Globus pallidus (tissue), 1 donor: ENCODE measurements at places on chromosomes 7 and 10.

DNA sequence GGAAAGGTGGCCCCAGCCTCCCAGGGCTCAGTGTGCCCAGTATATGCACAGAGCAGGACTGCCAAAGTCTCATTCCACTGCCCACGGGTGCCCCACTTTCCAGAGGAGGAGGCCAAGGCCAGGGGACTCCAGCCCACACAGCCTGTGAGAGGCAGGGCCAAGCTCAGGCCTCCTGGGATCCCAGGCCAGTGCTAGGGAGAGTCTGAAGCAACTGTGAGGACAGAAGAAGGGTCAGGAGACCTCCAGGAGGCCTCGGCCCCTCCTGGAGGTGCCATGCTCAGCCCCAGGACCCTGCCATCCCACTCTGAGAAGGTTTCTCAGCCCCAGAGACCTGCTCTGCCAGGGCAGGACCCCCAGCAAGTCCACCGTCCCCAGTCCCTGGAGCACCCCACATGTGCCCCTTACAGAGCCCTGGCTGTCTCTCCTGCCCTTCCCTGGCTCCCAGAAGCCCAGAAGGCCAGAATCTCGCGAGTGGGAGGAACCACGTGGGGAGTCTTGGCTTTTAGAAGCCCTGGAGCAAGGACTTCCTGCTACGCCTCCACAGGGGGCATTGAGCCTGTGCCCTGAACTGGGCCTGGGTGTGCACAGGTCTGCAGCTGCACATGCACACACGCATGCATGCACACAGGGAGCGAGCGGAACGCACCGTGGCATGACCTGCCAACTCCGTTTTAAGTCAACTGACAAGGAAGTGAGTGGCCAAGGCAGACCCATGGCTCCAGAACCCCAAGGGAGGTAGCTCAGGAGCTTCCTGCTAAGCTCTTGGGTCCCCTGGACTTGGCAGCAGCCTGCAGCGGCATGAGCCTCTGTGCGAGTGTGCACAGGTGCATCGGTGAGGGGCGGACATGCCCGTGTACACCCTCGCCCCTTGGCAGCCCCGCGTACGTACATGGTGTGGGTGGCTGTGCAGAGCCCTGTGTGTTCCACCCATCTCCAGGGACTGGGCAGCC, 33.6 kb downstream of the ZCCHC24 start:
- no peak for DNase-seq

- DNase-seq, result peak; percentile 45
These were observed 47.4 kb downstream of the ORC5 start for GRCh38 chr7:104160375-104160774.

GRCh38 chr10:78869508-78870454, 199.0 kb upstream of the ZMIZ1 start:
- DNase-seq, result no peak

GRCh38 chr7:79180533-79180932, 272.9 kb downstream of the MAGI2 start:
- no peak for DNase-seq

DNA sequence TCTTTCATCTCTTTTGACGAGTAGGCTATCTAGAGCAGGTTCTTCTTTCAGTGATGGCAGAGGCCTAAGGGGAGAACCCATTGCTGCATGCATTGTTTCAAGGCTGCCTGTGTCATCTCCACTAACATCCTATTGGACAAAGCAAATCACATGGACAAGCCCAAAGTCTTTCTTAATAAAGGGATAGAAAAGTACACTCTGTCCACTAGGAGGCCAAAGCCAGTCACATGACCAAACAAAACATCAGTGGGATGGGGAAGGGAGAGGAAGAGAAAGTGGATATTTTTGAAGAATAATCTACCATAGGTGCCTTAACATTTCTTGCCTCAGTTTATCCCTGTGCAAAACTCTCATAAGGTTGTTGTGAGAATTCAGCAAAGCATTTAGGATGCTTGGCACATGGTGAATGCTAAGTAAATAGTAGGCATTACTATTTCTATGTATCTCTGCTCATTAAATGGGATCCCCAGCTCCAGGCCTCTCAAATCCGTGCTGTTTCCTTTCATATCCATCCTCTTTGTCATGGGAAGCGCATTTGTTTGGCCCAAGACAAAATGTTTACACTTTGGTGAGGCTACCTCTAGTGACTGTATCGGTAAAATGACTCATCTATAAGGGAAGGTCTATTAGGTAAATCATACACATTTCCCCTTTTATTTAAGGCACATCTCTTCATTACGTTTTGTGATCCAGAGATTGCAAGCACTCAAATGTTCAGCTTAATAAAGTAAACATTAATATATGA, 16.7 kb upstream of the CADPS2 start:
- no peak for DNase-seq

GRCh38 chr10:21130108-21130507, 233.0 kb upstream of the NEBL start:
- no peak for DNase-seq

DNA sequence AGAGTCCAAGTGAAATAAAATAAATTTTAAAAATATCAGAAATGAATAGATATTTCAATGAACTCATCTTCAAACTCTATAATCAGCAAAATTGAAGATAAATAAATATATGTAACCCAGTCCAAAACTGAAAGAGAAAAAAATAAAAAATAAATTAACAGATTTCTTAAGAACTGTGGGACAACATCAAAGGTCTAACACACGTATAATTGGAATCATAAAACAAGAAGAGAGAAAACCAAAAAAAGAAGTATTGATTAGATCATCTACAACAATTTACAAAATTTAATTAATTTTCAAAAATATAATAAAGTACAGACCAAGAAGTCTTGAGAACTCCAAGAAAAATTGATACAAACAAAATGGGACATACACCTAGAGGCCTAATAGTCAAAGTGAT, 625.8 kb upstream of the SORCS1 start:
- no peak for DNase-seq

DNA sequence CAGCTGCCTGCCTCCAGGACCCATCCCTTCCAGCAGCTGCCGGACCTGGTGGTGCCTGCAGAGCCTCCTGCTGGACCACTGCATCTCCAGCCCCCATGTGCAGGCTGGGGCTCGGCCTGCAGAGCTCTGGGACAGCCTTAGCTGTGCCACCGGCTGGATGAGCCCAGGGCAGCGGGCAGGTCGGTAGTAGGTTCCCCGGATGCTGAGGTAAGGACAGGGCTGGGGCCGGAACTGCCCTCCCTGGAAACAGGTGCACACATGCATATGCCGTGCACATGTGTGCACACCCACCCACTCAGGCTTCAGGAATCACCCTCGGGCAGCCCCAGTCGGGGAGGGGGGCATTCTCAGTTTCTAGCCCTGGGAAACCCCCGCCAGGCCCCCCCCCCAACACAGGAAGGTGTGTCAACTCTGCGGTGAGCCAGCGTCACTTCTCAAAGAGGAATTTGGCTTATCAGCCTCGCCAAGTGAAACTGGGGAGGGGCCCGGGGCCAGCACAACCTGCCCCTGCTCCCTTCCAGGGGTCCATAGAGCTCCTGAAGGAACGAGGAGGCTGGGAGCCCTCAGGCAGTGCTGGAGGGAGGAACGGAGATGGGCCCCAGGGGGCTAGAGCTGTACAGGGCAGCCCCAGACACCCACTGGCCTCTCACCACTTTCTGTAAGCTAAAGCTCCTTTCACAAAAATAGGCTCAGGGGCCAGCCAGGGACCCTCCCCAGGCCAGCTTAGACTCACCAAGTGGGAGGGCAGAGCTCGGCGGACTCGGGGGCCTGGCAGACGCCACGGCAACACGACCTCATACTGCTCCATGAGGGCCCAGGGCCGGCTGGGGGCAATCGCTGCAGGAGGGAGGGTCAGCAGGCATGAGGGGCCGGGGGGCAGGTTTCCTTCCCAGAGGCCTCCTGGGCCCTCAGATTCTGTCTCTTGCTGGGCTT, 1.7 kb downstream of the ADAM8 start:
- no peak for DNase-seq

- DNase-seq, result no peak
These were observed 16.8 kb downstream of the DOCK1 start for GRCh38 chr10:126921974-126922525.

DNA sequence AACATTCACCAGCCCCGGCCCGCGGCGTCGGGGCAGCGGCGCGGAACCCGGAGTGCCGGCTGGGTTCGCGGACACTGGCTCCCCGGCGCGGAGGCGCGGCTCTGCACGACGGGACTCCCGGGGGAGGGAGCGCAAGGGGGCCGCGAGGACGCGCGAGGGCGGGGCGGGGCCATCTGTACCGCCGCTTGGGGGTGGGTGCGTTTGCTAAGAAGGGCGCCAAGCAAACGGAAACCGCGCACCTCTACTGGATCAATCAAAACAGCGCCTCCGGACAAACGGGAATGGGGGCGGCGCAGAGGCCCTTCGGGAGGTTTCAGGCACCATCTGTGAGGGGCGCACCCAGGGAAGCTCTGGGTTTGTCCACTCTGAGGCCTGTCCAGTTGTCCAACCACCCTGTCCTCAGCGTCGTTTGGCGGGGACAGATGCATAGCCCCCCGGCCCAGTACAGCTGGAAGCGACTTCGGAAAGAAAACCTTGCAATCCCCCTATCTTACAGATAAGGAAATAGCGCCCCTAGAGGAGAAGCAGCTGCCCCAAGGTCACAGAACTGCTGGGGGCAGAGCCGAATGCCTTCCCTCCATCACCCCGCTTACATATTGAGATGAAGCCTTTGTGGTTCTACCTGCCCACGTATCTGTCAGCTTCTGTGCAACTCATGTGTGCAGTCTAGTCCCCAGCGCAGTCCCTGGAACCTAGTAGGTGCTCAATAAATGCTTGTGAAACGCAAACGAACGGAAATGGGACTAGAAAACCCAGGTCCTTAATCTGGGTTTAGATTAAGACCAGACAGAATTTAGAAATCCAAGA, 10.7 kb upstream of the SLIT1 start:
- DNase-seq, result peak; percentile 47

- no peak for DNase-seq
These were observed 24.9 kb upstream of the NPS start for GRCh38 chr10:127524229-127524628.

GRCh38 chr7:144738708-144739314, 97.0 kb downstream of the TPK1 start:
- peak; percentile 7 for DNase-seq
